CD4-positive, alpha-beta T cell (primary cell): ENCODE measurements at places on chromosomes 5 and 9.

- no peak for DNase-seq
Observed at GRCh38 chr9:12968093-12968492, 193.3 kb downstream of the LURAP1L start.

DNA sequence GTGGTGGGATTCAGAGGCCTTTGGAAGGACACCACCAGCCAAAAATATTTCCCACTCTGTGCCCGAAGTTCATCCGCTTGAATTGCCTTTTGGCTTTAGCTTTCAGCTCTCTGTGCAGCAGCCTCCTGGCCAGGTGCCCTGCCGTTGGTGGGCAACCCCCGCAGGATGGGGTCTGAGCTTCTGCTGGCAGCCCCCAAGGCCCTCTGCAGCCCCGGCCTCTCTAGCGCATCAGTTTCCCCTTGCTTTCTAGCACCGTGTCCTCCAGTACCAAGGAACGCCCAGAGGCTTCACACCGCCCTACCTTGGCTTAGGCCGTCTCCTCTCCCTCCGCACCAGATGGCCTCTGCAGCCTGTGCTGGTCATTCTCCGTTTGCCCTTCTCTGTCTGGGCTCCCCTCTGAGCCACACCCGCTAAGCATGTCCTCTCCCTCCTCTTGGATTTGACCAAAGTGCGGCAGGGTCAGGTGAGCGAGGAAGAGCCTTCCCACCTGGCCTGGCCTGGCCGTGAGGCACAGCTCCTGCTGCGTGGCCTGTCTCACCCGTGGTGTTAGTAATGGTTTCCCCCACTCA, 4.2 kb upstream of the TSC1 start:
- no peak for DNase-seq

GRCh38 chr5:72785801-72786200, 30.7 kb upstream of the TNPO1 start:
- DNase-seq, result no peak

GRCh38 chr9:21461377-21461776, 20.7 kb downstream of the IFNE start:
- DNase-seq, result no peak

GRCh38 chr5:9782826-9783560, 152.8 kb upstream of the TAS2R1 start:
- DNase-seq, result no peak

DNA sequence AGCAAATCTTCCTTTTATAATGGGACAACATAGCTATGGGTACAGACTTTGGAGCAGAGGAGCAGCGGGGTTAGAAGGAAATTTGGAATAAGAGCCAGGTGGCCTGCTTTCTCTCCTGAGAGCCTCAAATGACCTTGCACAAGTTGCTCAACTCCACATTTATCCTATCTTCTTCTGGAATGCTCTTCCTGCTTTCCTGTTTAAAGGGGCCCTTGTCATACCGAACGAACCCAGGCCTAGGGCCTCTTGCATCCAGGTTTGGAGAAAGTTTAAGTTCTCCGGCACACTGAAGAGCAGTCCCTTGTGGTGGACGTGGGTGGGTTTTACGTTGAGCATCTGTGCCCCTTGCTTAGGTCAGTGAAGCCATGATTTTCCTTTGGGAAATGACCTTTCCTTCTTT, 197.9 kb upstream of the NR3C1 start:
- DNase-seq, result no peak

DNA sequence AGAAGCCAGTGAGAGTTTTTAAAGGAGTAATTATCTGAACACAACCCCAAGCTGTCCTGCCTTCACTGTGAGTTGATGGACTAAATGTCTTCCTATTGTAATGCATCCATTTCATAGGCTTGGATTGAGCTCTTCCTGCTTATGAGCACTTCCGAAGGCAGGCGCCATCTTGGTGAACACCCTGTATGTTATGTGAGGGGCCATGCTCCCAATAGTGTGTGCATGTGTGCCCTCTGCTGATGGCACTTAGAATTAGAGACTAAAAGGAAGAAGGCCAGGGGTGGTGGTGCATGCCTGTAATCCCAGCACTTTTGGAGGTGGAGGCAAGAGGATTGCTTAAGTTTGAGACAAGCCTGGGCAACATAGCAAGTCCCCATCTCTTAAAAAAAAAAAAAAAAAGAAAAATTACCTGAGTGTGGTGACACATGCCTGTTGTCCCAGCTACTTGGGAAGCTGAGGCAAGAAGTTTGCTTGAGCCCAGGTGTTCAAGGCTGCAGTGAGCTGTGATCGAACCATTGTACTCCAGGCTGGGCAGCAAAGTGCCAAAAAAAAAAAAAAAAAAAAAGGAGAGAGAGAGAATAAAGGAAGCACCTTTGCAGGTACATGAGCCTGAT, 65.0 kb downstream of the C9orf152 start:
- no peak for DNase-seq

DNA sequence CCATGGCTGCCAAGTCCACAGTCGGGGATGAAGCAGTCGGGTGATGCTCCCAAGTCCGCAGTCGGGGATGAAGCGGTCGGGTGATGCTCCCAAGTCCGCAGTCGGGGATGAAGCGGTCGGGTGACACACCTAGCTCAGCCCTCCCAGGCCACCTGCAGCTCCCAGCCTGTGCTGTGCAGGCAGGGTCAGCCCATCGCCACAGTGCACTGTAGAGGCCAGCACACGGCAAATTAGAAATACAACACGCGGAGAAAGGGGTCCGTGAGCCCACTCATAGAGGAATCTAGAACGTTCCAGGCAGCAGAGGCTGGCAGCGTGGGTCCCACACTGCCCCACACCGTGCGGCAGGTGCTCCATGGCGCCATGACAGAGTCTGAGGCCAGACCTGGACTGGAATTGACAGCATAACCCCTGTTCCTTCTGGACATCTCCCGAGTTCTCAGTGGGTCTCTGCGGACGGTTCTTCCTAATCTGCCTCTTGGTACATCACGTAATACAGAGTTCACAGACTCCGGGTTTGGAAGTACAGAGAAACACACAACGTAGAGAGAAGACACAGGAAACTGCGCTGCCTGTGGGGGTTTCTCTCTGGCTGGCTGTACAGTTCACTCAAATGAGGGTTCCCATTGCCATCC, 7.7 kb upstream of the EXOC3 start:
- no peak for DNase-seq

- no peak for DNase-seq
Observed at GRCh38 chr9:91245431-91246313, 116.0 kb downstream of the AUH start.

DNA sequence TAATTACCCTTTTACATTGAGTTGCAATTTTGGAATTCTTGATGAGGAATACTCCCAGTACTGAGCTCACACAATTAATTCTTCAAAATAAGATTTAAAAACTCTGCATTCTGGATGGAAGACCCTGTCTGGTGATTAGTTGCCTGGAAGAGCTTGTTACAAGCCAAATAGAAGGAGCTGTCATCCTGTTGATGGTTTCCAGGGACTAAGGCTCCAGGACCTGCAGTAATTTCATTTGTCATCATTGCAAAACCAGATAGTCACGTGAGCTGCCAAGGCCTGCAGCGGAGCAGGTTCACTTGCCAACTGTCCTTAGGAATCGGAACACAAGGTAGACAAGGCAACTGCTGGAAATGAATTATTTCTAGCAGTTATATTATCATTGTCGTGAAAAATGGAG, 597.7 kb downstream of the CCDC171 start:
- DNase-seq, result no peak

- DNase-seq, result no peak
Observed at GRCh38 chr5:122942164-122942914, 94.2 kb downstream of the PPIC start.

DNA sequence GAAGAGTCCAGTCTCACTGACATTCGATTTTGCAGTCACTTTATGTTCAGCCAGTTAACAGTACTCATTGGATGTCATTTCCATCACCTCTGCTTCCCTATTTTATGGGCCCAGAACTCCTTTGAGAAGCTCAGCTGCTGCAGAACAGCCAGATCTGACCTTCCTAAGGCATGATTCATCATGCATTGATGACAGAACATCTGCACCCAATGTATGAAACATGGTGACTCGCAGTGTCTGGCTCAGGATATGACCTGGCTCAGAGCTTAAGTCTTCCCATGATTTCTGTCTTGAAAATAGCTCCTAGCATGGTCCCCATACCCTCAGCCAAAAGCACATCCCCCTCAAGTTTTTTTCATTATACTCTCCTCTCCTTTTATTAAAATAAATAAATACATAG, 92.6 kb upstream of the TRIM32 start:
- no peak for DNase-seq

GRCh38 chr9:137280474-137281344, 3.2 kb downstream of the TOR4A start:
- DNase-seq, result no peak

GRCh38 chr5:65668696-65669095, 43.9 kb downstream of the SHLD3 start:
- no peak for DNase-seq

DNA sequence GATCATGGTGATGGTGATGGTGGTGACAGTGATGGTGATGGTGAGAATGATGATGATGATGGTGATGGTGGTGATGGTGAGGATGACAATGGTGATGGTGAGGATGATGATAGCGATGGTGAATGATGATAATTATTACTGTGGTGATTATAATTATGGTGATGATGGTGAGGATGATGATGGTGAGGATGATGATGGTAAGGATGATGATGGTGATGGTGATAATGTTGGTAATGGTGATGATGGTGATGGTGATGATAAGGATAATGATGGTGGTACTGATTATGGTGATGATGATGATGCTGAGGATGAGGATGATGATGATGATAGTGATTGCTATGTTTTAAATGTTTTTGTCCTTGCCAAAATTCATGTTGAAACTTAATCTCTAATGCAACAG, 37.3 kb upstream of the HRH2 start:
- DNase-seq, result no peak

GRCh38 chr5:98769210-98769958, 4.1 kb upstream of the RGMB start:
- DNase-seq, result peak; percentile 68

GRCh38 chr9:126790561-126790960, 14.3 kb upstream of the ZBTB43 start:
- no peak for DNase-seq

DNA sequence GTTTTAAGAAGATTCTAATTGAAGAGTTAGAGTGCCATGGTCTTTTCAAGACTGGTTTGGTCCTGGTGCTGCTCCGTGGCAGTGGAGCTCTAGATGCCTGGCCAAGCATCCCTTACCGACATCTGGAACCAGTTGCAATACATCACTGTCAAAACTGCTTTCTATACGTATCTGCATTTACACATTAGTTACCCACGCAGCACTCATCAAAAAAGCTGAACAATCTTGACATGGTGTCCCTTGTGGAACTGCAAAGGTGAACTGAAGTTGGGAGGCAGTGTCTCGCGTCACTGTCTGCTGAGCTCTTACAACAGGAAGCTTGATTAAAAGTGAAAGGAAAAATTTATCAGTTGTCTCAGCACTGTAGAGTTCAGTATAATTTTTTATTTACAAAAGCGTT, 82.6 kb downstream of the PBX3 start:
- DNase-seq, result peak; percentile 52

DNA sequence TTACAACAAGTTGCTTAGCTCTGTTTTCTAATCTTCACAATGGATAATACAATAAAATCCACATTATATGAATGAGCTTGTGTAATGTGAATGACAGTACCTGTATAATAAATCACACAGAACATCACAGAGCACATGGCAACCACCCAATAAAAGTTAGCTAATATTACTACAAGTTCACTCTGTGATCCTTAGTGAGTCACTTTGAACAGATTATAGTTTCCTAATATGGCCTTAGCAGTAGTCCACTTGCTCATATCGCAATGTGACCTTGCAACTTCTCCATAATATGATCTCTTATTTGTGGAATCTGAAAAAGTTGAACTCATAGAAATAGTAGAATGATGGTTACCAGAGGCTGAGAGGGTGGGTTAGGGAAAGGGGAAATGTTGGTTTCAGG, 361.3 kb downstream of the PTPRD start:
- DNase-seq, result no peak

DNA sequence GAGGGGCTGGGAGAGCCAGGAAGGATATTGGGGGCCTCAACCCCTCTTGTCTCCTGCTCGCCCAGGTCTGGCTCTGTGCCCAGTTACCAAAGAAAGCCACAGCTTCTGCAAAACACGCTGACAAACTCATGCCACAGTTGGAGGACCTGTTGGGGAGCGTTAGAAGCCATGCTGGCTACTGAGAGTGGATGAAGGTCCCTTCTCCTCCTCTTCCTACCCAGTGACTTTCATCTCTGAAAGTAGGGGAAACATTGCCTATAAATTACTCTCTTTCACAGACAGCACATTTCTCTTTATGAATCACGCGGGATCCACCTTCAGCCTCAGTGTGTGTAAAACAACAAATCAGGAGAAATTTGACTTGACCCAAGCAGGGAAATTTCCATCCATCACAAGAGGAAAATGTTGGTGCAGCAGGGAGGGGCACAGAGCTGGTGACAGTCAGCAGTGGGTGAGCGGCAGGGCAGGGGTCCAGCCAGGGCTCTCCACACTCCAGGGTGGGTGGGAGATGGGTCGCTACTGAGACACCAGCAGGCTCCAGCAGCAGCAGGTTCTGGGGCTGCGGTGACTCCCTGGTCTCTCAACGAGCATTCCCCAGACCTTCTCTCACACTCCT, 181.9 kb downstream of the FGF18 start:
- no peak for DNase-seq

DNA sequence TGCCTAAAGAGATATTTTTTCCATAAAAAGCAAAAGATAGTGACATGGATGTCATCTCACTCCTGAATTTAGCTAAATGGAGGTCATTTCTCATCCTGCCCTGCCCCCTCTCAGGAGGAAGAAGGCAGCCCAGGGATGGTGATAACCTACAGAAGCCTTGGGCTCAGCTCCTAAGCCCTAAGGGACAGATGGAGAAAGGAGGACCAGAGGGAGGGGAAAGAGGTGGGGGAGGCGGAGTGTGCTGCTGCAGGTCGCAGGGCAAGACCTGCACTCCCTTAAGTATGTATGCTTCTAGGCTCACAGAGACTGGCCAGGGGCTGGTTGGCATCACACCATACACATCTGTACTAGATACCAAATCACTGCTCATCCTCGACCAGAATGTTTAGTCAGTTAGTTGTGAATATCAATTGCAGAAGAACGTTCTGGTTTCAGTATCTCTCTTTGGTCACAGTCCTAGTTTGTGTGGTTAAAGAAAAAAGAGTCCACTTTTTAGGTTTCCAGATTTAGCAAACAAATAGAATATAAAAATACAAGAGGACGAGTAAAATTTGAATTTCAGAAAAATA, 18.4 kb upstream of the CDKN2AIPNL start:
- DNase-seq, result no peak
